Stimulated activated CD8-positive, alpha-beta memory T cell treated with anti-CD3 and anti-CD28 coated beads, Interleukin-4, amount 100 ng/mL, for 4 hours (primary cell): ENCODE measurements at places on chromosomes 12 and 14.

- DNase-seq = no peak
Observed at GRCh38 chr12:56206452-56207166, 15.1 kb downstream of the RNF41 start.

GRCh38 chr12:60106214-60106613, 510.4 kb downstream of the SLC16A7 start:
- no peak for DNase-seq

DNA sequence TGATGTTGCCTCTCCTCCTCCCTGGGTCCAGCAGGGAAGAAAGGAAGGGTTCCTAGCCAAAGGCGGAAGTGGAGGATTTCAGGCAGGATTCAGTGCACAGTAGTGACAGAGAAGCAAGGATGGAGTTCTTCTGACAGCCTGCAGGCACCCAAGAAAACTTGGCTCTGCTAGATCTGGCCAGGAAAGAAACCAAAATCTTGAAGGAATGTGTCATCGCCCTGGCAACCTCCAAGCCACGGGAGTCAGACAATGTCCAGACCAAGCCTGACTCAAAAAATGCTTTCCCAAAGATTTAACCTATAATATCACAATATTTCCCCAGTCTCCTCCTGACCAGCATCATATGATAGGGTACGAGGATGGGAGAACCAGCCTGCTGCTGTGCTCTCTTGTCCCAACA, 22.8 kb upstream of the DHRS4 start:
- no peak for DNase-seq

DNA sequence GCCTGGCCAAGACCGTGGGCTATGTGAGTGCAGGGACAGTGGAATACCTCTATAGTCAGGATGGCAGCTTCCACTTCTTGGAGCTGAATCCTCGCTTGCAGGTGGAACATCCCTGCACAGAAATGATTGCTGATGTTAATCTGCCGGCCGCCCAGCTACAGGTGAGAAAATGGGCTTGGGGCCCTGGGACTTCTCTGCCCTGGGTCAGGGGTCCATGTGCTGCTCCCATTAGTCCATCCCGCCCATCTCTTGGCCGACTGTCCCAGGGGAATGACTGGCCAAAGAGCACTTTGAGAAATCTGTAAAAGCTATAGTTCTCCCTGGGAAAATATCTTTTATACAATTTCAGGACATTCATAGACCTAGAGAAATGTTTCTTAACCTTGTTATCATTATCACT, 63.5 kb downstream of the ACACB start:
- DNase-seq = no peak

GRCh38 chr14:55650992-55651391, 71.0 kb downstream of the KTN1 start:
- no peak for DNase-seq

DNA sequence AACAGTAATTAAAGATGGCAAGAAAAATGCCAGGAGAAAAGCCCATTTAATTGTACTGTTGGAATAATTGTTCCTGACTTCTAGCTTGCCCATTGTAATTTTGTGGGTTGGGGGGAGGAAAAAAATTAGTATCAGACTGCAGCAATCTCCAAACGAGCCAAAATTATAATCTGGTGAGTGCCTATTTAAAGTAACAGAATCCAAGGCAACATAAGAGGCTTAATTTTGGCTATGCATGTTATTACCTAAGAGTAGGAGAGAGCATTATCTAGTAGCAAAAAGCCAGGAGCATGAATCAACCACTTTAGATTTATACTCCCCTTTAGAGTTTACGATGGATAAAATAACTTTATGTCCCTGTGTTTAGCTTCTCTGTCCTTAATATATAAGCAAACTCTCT, 14.6 kb upstream of the DENND5B start:
- no peak for DNase-seq

GRCh38 chr12:124813782-124814181, 49.9 kb downstream of the SCARB1 start:
- DNase-seq = no peak

DNA sequence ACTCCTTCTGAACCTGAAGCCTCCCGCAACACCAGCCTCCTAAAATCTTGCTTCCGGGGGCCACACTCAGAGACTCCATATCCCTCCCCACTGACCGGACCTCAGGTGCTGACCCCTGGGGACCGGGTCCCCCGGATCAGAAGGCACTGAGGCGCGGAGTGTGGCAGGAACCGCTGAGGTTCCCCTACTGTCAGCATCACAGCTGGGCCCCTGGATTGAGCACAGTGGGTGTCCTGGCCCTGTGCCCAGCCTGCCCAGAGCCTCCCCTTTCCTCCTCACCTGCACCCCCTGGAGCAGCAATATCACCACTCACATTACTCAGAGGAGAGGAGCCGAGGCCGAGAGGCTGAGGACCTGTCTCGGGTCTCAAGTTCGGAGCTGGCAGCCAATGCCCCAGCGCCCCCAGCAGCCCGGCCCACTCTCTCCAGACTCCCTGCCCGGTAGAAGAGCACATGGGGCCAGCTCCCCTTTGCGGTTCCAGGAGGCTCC, 101.2 kb upstream of the EIF5 start:
- DNase-seq = no peak

DNA sequence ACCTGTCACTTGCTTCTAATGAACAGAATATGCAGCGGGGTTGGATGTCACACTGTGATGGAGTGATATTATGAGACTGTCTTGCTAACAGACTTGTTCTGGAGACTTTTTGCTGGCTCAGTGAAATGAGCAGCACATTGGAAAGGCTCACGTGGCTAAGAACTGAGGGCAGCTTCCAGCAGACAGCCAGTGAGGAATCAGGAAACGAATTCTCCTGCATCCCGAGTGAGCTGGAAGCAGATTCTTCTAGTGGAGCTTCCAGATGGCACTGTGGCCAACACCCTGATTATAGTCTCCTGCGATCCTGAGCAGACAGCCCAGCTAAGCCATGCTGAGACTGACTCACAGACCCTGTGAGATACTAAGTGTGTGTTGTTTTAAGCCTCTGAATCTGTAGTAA, 16.1 kb upstream of the TSPAN9 start:
- no peak for DNase-seq

GRCh38 chr14:103509864-103510723, 12.5 kb downstream of the CKB start:
- no peak for DNase-seq

DNA sequence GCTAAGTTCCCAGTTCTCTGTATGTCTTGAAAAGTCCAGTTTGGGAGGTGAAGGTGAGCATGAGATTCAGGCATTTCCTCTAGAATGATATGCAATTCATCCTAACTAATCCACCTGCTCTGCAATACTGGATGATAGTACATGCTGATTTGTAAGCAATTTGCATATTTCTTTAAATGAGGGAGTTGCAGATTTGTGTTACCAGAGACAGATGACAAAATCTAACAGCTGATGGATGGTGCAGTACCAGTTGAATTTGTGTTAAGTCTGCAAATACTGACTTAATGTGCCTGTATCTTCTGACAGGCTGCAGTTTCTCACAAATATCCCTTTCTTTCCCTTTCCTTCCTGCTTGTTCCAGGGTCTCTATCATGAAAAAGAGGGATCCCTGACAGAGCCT, 76.4 kb upstream of the MBIP start:
- no peak for DNase-seq

DNA sequence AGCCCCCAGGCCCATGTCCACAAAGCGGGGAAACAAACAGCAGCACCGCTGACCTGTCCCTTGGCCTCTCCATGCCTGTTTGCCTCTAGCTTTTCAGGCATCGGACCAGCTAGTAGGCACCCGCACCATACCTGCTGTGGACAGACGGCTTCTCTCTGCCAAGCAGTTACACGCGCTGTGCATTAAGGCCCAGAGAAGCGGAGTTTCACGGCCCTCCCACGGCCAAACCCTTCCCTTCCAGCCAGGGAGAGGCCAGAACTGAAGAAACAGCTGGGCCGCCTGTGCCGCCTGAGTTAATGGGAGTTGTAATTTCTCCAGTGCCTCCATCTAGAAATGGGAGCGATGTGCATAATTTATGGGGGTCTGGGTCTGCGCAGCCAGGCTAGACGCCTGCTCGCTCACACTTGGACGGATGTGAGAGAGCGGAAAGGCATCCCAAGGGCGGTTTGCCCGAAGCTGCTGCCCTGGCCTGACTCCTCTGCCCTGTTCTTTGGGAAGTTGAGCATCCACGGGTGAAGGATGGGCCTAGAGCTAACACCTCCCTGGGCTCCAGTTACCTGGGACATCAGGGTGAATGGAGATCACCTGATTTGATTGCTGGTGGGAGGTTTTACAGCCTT, 89.7 kb upstream of the BCL11B start:
- no peak for DNase-seq

- no peak for DNase-seq
Observed at GRCh38 chr12:15977999-15978951, 67.1 kb downstream of the DERA start.

DNA sequence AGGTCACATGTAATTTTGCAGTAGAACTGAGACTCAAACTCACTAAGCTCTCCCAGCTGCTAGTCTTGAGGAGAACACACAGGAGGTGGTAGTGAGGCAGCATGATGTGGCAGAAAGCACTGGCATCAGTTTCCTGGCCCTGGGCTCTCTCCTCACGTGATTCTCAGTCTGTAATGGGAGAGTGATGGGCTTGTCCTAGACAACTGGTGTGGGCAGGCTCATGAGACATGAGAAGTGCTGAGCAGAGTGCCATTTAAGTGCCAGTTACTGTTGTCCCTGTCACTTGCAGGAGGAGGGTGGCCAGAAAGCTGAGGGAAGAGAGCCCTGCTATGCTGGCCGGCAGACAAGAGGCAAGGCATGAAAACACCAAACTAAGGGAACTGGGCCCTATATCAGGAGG, 48.5 kb upstream of the OVCH1 start:
- no peak for DNase-seq

DNA sequence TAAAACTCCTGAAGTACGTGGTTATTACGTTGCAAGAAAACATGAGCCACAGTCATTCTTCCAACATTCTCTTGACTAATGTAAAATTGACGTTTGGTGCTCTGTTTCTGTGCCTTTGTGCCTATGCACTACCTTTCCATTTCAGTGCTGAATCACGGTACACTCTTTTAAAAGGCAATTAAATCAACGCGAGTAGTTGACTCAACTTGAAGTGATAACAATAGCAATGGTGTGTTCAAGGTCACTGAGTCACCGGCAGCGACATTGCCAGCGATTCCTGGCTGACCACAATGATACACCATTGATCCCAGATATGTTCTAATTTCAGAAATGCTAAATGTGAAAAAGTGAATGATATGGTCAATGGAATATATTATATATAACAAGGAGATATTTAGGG, 17.8 kb downstream of the AK7 start:
- no peak for DNase-seq

DNA sequence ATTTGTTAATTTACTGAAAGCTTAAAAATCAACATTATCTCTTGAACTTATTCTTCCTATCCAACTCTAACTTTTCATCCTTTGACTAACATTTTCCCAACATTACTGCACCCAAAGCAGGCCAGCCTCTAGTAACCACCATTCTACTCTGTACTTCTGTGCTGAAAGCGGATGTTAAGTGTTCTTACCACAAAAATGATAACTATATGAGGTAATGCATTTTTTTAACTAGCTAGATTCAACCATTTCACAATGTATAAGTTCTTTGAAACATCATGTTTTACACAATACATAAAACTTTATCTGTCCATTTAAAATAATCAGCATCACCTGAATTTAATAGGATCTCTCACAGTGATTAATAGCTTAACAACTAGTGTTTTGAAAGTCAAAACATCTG, 468.5 kb upstream of the MGAT4C start:
- no peak for DNase-seq

DNA sequence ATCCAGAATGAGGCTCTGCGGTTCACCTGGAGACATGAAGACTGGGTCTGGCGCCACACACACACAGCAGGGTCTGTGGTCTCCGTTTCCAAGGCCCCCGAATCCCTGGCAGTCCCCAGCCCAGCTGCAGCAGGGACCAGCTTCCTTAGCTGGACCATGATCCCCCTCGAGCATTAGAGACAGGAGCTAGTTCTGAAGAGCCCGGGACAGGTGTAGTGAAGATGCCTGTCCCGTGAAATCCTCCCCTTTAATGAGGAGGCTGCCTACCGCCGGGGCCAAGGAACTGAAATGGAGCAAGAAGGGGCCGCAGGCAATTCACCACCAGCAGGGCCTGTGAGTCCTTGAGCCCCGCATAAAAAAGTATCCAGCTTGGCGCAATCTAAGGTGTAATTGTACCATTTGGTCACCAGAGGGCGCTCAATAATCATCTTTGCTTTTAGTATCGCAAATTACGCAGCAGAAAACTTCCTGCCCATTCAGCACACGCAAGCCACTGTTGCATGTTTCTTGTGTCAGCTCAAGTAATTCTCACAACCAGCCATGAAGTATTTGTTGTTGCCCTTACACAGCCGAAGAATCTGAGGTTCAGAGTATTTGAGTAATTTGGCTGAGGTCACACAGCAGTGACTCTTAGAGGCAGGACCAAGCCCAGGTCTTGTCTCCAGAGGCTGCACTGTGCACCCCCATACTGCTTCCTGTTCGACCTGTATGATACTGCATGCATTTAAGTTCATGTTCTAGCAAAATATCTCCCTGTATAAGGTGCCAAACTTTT, 54.3 kb upstream of the PPP2R5C start:
- no peak for DNase-seq

- no peak for DNase-seq
Observed at GRCh38 chr14:68512088-68512487, 280.8 kb downstream of the ZFP36L1 start.

DNA sequence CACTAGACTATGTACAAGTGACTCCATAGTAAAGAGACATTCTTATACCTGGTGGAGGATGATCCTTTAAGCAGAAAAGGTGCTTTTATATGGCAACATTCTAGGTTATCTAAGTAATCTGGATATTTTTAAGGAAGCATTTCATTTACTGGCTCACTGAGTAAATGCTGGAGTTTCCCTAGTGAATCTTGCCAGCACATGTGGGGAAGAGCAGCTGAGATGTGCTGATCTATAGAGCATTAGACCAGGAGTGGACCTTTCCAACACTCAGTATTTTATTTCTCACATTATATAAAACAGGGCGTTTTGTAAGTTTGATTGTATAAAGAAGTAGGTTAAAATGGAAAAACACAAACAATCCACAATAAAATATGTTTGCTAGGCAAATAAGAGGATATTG, 478.5 kb downstream of the ATP23 start:
- no peak for DNase-seq

DNA sequence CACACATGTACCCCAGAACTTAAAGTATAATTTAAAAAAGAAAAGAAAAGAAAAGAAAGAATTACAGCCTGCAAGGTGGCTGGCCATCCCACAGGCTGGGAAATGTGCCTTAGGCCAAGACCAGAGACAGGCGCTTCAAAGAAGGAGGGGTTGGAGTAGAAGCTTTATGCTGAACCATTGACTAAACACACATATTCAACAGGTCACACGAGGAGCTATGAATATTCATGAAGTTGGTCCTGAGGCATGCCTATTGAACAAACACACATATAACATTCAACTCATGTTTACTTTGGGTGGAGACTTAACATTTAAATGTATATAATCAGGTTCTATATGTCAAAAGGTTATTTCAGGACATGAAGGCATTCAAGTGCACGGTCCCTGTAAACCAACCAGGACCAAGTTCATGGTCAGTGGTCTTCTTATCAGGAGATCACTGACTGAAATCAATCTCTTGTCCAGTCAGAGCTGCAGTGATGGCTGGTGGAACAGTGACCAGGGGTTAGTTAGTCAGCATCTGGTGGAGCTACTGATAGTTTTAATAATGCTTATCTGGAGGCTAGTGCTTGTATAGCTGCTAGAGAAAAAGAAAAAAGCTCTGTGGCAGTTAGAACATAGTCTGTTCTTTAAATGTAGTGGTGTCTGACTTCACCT, 35.6 kb upstream of the ITPR2 start:
- no peak for DNase-seq

- no peak for DNase-seq
Observed at GRCh38 chr12:124510301-124510970, 57.0 kb downstream of the NCOR2 start.

- no peak for DNase-seq
Observed at GRCh38 chr14:69648480-69649451, 37.4 kb downstream of the SUSD6 start.

GRCh38 chr12:76568130-76568529, 8.6 kb upstream of the OSBPL8 start:
- no peak for DNase-seq
